ENCODE measurements at places on chromosomes 11 and 22.

GRCh38 chr11:26930518-26931247 is 63.2 kb upstream of the FIBIN start:
- no peak for DNase-seq

- DNase-seq: no peak
Observed at GRCh38 chr22:18057568-18058209, 20.1 kb upstream of the PEX26 start.

- DNase-seq: no peak
Observed at GRCh38 chr11:47514825-47515647, 37.9 kb downstream of the CELF1 start.

GRCh38 chr22:41672780-41673509 is 15.7 kb downstream of the SNU13 start:
- no peak for DNase-seq

DNA sequence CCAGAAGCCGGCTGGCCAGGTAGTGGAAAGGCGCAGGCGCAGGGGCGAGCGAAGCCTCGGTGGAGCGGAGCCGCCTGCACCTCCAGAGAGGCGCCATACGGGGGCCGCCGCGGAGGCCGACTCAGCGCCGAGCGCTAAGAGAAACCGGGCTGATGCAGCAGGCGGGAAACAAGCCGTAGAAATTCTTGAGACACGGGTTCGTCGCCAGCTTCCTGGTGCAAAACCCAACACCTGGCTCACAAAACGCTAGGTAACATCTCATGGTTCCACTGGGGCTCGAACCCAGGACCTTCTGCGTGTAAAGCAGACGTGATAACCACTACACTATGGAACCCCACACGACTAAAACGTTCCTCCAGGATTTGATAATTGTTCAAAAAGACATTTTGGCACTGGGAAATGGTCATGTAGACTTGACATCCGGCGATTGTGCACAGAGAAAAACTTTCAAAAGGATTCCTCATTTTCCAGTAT is 39.1 kb downstream of the OR4D9 start:
- peak; percentile 68 for DNase-seq

GRCh38 chr11:123483058-123483457 is 53.0 kb downstream of the GRAMD1B start:
- no peak for DNase-seq

GRCh38 chr11:124434699-124435098 is 10.0 kb upstream of the OR8B4 start:
- DNase-seq: no peak

DNA sequence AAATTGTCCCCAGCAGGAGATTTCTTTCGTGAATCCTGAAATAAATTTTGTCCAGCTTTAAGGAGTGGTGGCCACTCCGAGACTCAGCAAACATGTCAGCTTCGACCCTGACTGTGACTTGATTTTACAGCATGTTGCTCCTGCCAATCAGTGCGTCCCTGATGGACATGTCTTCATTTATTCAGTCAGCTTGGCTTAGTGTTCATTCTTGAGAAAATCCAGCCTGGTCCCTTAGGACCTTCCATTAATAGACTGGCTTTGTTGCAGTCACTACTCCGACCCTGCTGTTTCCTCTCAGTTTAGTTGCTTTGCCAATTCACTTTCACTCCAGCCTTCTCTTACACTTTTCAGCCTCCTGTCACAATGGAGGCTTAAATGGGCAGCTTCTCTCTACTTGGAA is 30.5 kb downstream of the TMPRSS5 start:
- no peak for DNase-seq

DNA sequence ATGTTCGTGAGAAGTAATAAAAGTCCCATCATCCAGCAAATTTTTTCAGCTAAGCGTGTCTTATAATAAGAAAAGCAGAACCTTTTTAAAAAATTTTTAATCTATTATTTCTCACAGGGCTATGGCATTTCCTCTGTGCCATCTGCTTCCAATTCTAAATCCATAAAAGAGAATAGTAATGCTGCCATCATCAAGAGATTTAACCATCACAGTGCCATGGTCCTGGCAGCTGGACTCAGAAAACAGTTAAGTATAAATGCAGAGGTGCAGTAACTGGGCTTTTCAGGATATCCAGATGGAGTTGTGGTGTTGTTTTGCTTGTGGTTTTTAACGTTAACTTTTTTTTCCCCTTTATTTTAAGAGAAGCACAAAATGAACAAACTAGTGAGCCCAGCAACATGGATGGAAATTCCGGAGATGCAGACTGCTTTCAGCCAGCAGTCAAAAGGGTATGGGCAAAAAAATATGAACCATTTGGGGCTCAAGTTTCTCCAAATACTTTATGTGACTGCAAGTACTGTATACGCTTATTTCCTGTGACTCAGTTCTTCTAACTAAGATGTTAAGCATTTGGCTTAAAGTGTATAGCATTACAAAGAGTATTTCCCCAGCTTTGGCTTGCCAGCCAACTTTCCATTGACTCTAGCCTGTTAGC is 25.2 kb downstream of the GTF2H1 start:
- DNase-seq: no peak

DNA sequence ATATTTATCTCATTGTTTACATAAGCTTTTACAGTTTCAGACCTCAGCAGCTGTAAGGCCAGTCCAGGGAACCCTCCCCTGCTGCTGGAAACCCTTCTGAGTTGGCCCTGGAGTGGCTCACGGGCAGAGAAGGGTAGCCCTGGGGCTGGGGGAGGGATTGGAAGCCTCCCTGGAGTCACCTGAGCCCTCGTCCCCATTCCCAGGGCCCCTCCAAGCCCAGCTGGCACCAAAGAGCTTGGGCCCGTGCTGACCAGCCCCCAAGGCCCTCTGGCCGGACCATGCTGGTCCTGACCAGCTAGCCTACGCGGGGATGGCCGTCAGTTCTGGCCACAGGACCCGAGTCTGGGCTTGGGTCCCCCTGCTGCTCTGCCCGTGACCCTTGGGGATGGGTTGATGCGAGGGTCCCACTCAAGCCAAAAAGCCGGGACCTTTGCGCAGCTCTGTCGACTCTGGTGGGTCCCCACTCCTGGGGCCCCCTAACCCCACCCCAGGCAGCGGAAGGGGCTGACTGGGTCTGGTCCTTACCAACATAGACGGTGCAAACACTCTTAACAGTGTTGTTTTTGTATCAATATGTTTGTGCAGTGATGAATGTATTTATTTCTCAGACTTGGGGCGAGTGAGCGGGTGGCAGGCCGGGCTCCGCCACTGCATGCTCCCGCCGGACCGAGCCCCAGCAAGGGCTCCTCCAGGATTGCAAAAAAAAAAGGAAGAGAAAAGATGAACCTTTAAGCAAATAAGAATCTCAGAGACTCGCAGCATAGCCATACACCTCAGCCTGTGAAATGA is 17.5 kb upstream of the TMEM191C start:
- DNase-seq: no peak

DNA sequence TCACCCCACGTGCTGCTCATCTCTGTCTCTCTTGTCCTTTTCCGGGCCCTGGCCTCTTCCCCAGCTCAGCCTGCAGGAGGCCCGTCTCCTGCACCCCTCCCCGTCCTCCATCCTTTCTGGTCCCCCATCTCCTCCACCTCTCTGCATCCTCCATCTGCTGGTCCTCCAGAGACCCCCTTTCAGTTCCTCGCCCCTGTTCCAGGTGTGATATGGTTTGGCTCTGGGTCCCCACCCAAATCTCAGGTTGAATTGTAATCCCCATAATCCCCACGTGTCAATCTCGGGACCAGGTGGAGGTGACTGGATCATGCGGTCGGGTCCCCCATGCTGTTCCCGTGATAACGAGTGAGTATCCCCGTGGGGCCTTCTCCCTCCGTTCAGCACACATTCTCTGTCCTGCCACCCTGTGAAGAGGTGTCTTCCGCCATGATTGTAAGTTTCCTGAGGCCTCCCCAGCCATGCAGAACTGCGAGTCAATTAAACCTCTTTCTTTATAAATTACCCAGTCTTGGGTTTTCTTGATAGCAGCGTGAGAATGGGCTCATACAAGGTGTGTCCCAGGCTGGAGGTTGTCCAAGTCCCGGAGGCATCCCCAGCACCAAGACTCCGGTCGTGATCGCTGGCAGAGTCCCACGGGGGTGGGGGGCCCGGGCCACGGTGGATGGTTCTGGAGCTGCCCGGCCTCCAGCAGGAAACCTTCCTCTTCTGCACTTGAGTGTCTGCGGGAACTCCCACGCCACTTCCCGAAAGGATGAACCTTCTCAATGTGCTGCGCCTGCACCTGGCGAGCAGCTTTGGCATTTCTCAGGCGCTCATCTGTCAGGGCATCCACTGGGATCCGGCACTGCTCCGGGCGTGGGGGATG is 29.0 kb upstream of the TOLLIP start:
- no peak for DNase-seq

DNA sequence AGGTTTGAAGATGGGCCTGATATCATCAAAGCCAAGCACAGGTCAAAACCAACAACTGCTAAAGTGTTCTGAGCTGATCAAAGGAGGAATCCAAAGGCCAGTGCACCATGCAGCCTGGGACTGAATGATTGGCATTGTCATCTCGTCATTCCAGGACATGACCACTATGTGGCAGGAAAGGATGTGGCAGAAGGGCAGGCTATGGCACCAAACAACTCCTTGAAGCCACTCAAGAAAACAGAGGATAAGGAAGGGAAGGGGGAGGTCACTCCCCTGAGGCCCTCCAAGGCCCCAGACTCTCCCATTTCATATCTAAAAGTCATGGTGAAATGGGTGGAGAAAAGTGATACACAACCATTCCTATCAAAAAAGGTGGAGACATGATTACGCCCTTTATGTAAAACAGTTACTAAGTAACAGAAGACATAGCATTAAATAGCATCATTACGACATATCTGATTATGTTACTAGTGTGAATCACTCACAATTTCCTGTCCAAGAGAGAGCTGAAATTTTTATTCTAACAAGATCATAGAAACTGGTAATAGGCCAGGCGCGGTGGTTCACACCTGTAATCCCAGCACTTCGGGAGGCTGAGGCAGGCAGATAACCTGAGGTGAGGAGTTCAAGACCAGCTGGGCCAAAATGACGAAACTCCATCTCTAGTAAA is 49.3 kb downstream of the AHNAK start:
- DNase-seq: no peak

DNA sequence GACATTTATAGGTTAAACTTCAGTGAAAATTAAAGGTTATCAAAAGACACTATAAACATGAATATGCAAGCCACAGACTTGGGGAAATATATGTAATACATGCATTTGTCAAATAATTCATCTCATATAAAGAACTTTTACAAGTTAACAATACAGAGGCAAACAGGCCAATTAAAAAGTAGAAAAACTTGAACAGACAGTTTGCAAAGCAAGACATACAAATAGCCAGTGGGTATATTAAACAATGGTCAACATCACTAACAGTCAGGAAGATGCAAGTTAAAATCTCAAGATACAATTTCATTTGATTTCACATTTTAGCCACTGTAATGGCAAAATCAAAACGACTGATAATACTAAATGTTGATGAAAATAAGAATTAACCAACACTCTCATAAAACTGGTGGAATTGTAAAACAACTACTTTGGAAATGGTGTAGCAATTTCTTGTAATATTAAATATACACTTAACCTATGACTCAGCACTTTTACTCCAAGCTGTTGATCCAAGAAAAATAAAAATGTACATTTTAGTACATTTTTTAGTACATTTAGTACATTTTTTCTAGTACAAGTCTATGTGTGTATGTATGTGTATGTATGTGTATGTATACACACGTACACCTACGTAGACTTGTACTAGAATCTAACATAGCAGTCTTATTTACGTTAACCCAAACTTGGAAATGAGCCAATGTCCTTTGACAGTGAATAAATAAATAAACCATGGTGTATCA is 62.8 kb downstream of the LRRC74B start:
- DNase-seq: no peak

GRCh38 chr22:19942157-19943081 is 801 bp upstream of the TXNRD2 start:
- no peak for DNase-seq

- no peak for DNase-seq
Observed at GRCh38 chr22:33781411-33781810, 138.9 kb downstream of the LARGE1 start.

DNA sequence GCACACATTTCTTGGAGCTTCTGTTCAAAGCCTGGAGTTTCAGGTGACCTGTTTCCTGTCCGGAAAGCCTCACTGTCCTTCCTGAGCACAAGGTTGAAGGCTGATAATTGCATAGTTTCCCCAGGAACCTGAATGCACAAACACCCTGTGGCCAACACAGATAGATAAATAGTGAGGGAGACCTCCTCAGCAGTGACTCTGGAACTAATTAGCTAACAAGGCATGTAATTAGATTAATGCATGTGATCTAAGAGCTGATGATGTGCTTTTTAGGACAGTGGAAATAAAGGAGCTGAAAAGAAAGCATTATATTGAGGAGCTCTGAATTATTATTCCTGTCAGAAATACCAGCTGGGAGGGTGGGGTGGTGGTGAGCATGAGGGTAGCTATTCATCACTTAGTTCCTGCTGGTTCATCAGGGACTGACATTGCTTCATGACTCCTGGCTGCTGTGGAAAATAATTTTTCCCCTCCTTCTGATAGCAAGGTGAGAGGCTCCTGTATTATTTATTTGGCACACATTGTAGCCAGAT is 101.1 kb downstream of the NELL1 start:
- no peak for DNase-seq

Measured in stimulated activated CD8-positive, alpha-beta memory T cell treated with anti-CD3 and anti-CD28 coated beads, Interleukin-15, amount 100 ng/mL, for 24 hours (primary cell).